ENCODE measurements at places on chromosomes 1 and 21. TPM values are rescaled to one million over a fixed set of nuclear protein-coding genes. Genes with fewer than 3 reads are reported as not detected.

DNAI4 gene
- total RNA-seq, result 34.9 TPM

- DNase-seq, result no peak
Measured at GRCh38 chr21:28738420-28738704, 254.3 kb downstream of the LTN1 start.

DNA sequence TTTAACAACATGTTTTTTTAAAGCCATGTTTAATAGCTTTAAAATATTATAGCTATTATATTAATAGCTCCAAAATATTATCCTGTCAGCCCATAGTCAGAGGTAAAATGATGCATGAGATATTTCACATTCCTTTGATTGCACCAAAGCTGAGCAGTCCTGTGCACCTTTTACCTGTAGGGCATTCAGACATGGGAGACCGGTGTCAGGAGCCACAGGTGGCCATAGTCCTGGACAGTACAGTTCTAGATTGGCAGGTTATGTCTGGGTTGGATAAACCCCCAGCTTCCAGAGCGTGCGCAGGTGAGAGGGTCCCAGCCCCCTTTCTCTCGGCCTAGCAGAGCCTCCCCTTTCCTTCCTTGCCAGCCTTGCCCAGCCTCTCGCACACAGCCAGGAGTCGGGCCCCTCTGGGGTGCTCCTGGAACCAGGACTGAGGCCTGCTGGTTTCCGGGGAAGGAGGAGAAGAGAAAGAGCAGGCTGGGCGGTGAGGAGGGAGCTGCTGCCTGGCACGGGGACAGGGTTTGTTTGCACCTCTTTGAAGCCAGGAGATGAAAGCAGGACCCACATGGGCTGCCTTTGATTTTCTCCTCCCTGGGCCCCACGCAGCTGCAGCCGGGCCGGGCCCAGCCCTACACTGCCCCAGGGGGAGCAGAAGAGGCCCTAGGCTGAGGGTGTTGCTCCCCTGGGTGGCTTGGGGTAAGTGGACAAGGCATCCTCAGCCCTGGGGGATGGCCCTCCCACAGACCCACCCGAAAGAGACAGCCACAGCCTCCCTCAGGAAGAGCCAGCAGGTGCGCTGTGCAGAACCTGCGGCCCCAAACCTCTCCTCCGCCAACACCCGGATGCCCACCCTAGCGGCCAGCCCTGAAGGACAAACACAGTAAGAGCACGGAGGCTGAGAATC is 75.2 kb upstream of the TARDBP start:
- DNase-seq, result no peak

GRCh38 chr1:101996825-101997465 is at the start of gene OLFM3:
Gene OLFM3, minus strand, starts transcription at chr1:101996926.
- peak; percentile 38 for DNase-seq

- peak; percentile 8 for DNase-seq
Measured at GRCh38 chr1:218811497-218811896, 362.2 kb upstream of the LYPLAL1 start.

DNAH14 gene
- total RNA-seq, result 16.5 TPM

DNA sequence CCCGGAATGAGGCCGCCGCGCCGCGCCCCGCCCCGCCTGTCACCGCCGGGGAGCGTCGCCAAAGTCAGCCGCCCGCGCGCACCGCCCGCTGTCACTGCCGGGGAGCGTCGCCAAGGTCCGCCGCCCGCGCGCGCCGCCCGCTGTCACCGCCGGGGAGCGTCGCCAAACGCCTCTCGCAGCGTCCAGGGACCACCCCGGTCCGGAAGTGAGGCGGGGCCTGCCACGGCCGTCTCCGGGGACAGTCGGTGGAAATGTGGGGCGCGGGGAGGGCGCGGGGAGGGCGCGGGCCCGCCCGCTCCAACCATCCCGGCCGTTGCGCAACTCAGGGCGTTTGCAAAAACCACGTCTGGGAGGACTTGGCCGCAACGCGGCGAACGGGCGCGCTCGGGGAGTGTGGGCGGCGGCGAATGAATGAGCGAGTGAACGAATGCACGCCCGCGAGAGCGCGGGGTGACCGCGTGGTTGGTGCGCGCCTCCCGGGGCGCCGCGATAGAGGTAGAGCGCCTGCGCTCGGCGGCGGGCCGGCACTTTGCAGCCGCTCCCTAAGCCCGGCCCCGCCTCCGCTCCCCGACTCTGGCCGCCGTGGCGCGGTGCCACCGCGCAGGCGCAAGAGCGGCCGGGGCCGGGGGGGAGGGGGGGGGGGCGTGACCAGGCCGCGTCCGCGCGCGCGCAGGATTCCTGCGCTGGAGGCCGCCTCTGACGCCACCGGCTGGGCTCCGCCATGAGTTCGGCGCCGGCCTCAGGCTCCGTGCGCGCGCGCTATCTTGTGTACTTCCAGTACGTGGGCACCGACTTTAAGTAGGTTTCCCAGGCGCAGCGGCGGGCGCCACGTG is at the start of the genes ACAP3 and PUSL1:
Gene ACAP3, minus strand, starts transcription at position 8 of the 833 bp plus-strand sequence. CDS start 115 bp downstream, outside the sequence.
Gene PUSL1, plus strand, starts transcription at position 675 of the 833 bp plus-strand sequence. Its CDS starts 47 bp downstream, at position 722.
- DNase-seq, result peak; percentile 87

GRCh38 chr1:92749024-92749634 is 35.8 kb downstream of the EVI5 start:
- DNase-seq, result peak; percentile 5

- DNase-seq, result no peak
Measured at GRCh38 chr1:100942304-100943046, 46.6 kb downstream of the SLC30A7 start.

DNA sequence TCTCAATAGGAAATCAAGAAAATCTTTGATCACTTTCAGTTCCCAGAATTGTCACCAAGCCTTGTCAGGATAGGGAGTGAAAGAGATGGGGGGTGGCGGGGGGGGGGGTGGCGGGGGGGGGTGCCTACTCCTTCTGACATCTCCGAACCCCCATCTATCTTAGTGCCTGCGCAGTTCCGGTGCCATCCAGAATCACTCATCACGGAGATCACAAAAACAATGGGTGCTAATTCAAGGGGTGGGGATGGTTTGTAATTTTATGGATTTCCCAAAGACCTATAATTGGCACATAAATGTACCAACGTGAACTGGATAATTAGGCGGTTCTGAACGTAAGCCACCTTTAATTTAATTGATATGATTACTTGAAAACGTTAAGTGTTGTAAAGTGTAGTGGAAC is 2.1 kb downstream of the DAB1 start:
- no peak for DNase-seq

DNA sequence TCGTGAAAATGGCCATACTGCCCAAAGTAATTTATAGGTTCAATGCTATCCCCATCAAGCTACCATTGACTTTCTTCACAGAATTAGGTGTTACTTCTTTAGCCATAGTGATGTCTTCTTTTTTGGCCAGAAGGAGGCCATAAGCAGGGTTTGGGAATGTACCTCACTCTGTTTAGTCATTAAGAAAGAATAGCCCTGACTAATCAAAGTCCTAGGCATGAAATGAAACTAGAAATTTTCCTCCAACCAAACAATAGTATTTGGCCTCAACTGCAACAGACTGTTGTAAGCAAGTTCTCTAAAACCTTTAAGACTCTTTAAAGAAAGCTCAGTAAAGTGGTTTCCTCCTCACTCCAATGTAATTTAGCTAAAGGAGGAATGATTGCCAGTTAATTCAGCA is 163.9 kb downstream of the AKT3 start:
- DNase-seq, result no peak

NOTCH2 gene
- 30.3 TPM for total RNA-seq

MARK1 gene
- 77.7 TPM for total RNA-seq

- no peak for DNase-seq
Measured at GRCh38 chr1:59272507-59272906, 24.4 kb upstream of the FGGY start.

DNA sequence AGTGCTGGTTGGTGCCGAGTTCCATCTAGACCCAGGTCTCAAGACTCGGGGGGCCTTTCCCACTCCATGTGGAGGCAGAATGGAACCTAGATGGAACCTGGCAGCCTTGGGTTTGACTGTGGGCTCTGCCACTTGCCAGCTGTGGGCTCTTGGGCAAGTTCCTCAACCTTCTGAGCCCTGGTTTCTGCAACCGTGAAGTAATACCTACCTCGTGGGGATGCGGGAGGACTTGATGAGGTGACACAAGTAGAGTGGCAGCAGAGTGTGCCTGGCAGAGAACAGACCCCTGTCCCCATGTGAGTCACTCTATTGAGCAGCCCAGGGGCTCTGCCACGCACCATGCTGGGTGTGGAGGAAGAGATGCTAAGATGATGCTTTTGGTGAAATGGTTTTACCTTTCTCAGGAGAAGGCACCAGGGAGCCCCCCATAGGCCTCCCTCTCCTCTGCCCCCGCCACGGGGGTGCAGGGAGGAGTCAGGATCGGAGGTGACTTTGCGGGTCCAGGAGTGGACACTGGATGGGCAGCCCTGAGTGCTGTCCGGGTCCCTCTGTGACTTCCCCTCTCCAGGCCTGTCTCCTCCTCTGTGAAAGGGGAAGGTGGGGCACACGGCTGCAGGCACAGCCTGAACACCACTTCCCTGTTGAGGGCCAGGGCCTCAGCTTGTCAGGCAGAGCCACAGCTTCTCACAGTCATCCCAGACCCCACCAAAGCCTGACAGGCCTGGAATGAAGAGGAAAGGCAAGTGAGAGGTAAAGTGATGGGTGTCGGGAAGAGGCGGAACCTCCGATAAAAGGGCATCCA is 36.7 kb upstream of the EDN2 start:
- DNase-seq, result no peak
